Activated naive CD4-positive, alpha-beta T cell treated with anti-CD3 and anti-CD28 coated beads, Interleukin-2, amount 10 ng/mL, durations not matched to agents 5 hours and 36 hours (primary cell): ENCODE measurements at places on chromosomes 4 and X. TPM values are rescaled to one million over a fixed set of nuclear protein-coding genes. Genes with fewer than 3 reads are reported as not detected.

KCTD8 gene
- total RNA-seq, result not detected

GPR173 gene
- total RNA-seq, result not detected

PNMA6A gene
- total RNA-seq, result 0.89 TPM

ODAM gene
- not detected for total RNA-seq
